ENCODE measurements at places on chromosomes 6 and 20. TPM values are rescaled to one million over a fixed set of nuclear protein-coding genes. Genes with fewer than 3 reads are reported as not detected.
A peak's percentile ranks its signal among the peaks of the same experiment; 100 is the strongest.

- H3K4me1 ChIP-seq, result no peaks in the 10 kb centered on the region
- H3K4me3 ChIP-seq, result no peak overlapping the region
- no peaks in the 10 kb centered on the region for H3K36me3 ChIP-seq
- peaks cover 3% of the 10 kb centered on the region for H3K27me3 ChIP-seq
Observed at GRCh38 chr6:14380086-14380820, 262.7 kb downstream of the CD83 start.

GRCh38 chr6:169455470-169455869, 201.8 kb upstream of the THBS2 start:
- no peaks in the 10 kb centered on the region for H3K36me3 ChIP-seq
- H3K4me1 ChIP-seq, result no peaks in the 10 kb centered on the region
- H3K27me3 ChIP-seq, result no peaks in the 10 kb centered on the region
- DNase-seq, result no peak
- no peak overlapping the region for H3K27ac ChIP-seq

- H3K36me3 ChIP-seq, result no peaks in the 10 kb centered on the region
- no peaks in the 10 kb centered on the region for H3K27me3 ChIP-seq
Observed at GRCh38 chr6:67792996-67793395, 842.1 kb upstream of the ADGRB3 start.

DNA sequence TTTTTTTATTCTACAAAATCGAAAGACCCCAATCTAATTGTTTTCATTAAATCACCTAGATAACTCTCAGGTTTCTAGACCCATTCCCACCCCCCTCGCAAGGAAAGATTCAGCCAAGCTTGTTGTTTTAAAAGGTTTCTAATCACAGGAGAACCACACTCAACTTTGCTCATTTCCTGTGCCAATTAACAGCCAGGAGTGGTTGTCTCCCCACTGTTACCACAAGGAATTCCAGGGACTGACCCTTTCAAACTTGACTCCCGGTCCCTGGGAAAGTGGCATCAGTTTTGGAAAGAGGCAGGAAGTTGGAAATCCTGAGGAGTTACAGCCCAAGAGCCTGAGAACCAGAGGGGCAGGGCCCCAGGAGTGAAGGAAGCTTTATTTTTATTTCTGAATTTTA, 561.3 kb upstream of the JAG1 start:
- no peaks in the 10 kb centered on the region for H3K4me1 ChIP-seq
- H3K27me3 ChIP-seq, result no peaks in the 10 kb centered on the region
- no peak for DNase-seq
- peak overlapping the region; percentile 61 for H3K27ac ChIP-seq
- H3K36me3 ChIP-seq, result no peaks in the 10 kb centered on the region
- H3K4me3 ChIP-seq, result no peak overlapping the region

DNA sequence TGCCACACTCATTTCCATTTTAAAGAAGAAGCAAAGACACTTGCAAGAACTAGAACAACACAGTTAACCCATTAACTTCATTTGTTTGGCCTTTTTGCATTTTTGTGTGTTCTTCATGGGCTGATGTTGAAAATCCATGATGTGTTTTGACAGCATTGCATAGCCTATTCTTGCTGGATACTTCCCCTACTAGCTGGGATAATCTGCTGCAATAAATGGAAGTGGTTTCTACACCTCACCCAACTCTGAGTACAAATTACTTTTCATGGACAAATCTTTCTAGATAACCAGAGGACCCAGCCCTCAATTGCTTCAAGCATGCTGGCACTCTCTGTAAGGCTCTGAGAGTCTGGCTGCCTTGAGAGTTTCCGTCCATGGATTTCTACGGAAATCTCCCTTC, 26.5 kb downstream of the CST9L start:
- no peaks in the 10 kb centered on the region for H3K4me1 ChIP-seq
- DNase-seq, result no peak
- no peak overlapping the region for H3K4me3 ChIP-seq
- H3K27me3 ChIP-seq, result no peaks in the 10 kb centered on the region
- H3K27ac ChIP-seq, result no peak overlapping the region

- H3K4me3 ChIP-seq, result no peak overlapping the region
- no peaks in the 10 kb centered on the region for H3K36me3 ChIP-seq
- H3K4me1 ChIP-seq, result no peaks in the 10 kb centered on the region
- DNase-seq, result no peak
- H3K27ac ChIP-seq, result no peak overlapping the region
- H3K27me3 ChIP-seq, result no peaks in the 10 kb centered on the region
Observed at GRCh38 chr20:53678315-53678989, 84.8 kb upstream of the ZNF217 start.

DNA sequence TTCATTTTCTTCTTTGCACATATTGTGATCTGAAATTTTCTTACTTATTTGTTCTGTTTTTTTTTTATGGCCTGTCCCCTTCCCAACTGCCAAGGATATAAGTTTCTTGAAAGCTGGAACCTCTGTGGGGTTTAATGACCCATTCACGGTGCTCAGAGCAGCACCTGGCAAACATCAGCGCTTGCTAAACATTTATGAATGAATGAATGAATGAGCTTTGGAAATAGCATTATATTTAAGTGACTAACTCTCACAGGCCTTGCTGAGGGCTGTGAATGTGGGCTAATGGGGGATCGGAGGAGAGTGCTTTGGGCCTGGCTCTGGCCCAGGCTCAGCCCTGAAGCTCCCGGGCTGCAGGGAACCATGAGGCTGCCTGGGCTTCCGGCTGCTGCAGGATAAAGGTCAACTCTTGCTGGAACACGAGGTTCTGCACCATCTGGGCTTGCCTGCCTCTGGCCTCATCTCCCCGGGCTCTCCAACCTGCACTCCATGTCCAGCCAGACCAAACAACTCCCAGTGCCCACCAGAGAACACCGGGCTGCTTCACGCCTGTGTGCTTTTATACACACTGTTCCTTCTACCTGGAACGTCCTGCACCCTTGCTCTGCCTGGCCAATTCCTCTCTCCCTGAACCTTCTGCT, 14.6 kb upstream of the ARMC12 start:
- no peak for DNase-seq
- no peaks in the 10 kb centered on the region for H3K27me3 ChIP-seq
- H3K36me3 ChIP-seq, result no peaks in the 10 kb centered on the region
- peak overlapping the region; percentile 31 for H3K27ac ChIP-seq

Gene VGLL2
- total RNA-seq, result not detected

Gene HMGCLL1
- total RNA-seq, result 1.5 TPM

- no peak overlapping the region for H3K4me3 ChIP-seq
- H3K36me3 ChIP-seq, result no peaks in the 10 kb centered on the region
- no peak for DNase-seq
- no peak overlapping the region for H3K27ac ChIP-seq
- H3K4me1 ChIP-seq, result peaks cover 3% of the 10 kb centered on the region
Observed at GRCh38 chr20:38982291-38982690, 20.1 kb downstream of the DHX35 start.

Gene SNAP91
- 4.3 TPM for total RNA-seq

Gene EBF4
- 19.9 TPM for total RNA-seq

DNA sequence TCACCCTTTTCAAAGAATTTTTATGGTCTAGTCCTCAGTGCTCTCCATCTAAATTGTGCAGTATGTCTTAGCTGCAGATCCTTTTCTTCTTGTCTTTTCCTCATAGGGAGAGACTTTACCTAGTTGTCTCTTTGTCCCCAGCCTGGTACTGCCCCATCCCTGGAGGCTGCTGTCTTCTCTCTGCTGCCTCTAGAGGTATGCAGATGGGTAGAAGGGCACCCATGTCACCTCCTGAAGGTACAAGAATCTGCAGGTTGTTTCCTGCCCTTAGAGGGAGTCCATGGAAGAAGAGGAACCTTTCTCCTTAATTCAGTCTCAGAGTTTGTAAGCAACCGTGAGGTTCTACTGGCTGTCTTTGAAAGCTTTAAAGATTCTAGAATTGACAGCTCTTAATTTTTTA, 39.1 kb downstream of the MCM8 start:
- no peak for DNase-seq
- H3K27me3 ChIP-seq, result no peaks in the 10 kb centered on the region
- no peak overlapping the region for H3K4me3 ChIP-seq
- H3K27ac ChIP-seq, result no peak overlapping the region
- H3K4me1 ChIP-seq, result no peaks in the 10 kb centered on the region

DNA sequence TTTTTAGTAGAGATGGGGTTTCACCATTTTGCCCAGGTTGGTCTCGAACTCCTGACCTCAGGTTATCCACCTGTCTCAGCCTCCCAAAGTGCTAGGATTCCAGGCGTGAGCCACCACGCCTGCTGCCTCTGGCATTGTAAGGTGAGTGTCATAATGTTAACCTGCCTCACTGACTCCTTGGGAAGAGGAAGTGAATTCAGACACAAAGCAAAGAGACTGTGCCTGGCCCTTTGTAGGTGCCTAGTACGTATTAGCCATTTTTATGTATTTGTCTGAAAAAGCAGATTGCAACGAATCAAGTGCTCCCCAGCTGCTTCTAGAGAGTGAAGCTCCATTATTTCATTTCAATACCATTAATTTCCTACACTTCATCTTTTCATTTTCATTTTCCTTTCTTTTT, 260.5 kb downstream of the SAMD5 start:
- no peaks in the 10 kb centered on the region for H3K36me3 ChIP-seq
- no peak for DNase-seq
- no peak overlapping the region for H3K4me3 ChIP-seq
- H3K27ac ChIP-seq, result no peak overlapping the region

Gene C6orf132
- total RNA-seq, result 1.7 TPM

DNA sequence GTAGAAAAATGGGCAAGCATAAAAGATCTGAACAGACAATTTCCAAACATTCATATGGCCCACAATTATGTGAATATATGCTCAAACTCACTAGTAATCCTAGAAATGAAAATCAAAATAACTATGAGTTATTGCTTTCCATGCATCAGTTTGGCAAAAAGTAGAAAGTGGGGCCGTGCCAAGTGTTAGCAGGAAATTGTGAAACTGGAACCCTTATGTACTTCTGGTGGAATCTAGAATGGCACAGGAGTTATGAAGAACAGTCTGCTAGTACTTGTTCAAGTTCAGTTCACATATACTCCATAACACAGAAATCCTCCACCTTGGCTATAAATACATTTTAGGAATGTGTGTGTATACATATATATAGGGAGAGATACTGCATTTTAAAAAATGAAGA, 89.8 kb downstream of the EYA2 start:
- no peak for DNase-seq
- no peak overlapping the region for H3K4me3 ChIP-seq
- H3K27ac ChIP-seq, result no peak overlapping the region
- no peaks in the 10 kb centered on the region for H3K27me3 ChIP-seq

DNA sequence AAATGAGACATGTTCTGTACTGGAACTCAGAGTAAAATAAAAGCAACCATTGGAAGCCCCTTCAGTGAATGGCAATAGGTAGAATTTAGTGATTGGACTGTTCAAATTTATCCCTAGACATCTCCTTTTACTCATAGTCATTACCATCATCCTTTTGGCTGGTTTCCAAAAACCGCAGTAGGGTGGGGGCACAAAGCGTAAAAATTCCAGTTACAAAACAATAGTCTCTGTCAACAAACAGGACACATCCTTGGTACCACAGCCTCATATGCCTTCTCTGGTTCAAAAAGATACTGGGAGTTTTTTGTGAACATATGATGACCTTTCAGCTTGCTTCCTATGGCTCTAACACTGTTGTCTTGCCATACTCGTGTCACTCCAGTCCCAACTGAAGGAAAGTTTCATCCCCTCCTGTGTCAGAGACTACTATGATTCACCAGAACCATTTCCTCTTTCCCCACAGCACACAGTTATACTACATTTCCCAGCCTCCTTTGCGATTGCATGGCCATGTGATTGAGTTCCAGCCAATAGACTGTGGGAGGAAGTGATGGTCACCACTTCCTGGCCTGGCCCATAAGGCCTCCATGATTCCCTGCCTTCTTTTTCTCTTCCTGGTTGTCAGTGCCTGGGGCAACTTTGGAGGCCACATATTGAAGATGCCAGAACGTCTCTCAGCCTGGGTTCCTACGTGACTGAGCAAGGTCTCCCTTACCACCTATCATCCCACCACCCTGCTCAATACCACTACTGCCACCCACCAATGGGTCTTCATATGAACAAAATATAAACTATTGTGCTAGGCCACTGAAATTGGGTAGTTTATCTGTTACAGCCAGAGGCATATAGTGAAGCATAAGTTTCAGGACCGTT, 162.4 kb downstream of the ID4 start:
- H3K27me3 ChIP-seq, result no peaks in the 10 kb centered on the region
- H3K4me1 ChIP-seq, result no peaks in the 10 kb centered on the region
- H3K27ac ChIP-seq, result no peak overlapping the region
- no peaks in the 10 kb centered on the region for H3K36me3 ChIP-seq

GRCh38 chr20:12077875-12078274, 160.2 kb downstream of the BTBD3 start:
- H3K4me3 ChIP-seq, result no peak overlapping the region
- no peak overlapping the region for H3K27ac ChIP-seq
- no peaks in the 10 kb centered on the region for H3K27me3 ChIP-seq

Gene VWA7
- 0.58 TPM for total RNA-seq

GRCh38 chr6:166928644-166929541, 27.5 kb downstream of the RNASET2 start:
- H3K27me3 ChIP-seq, result no peaks in the 10 kb centered on the region
- no peaks in the 10 kb centered on the region for H3K4me1 ChIP-seq
- H3K36me3 ChIP-seq, result no peaks in the 10 kb centered on the region

DNA sequence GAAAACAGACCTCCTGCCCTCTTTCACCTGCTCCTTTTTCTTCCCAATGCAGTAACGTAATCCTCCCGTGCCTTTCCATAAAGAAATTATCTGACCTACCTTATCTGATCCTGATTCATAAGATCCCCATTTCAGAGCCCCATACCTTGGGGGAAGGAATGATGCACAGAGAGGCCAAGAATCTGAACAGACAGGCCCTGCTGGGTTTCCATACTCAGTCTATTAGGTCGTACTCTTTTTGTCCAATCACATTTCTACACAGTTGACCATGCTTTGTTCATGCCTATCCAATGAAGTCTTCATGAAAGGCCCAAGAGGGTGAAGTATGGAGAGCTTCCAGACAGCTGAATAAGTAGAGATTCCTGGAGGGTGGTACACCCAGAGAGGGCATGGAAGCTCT, 25.3 kb downstream of the SRPK1 start:
- DNase-seq, result no peak
- no peaks in the 10 kb centered on the region for H3K36me3 ChIP-seq
- H3K4me1 ChIP-seq, result peaks cover 3% of the 10 kb centered on the region
- no peaks in the 10 kb centered on the region for H3K27me3 ChIP-seq
- no peak overlapping the region for H3K4me3 ChIP-seq

DNA sequence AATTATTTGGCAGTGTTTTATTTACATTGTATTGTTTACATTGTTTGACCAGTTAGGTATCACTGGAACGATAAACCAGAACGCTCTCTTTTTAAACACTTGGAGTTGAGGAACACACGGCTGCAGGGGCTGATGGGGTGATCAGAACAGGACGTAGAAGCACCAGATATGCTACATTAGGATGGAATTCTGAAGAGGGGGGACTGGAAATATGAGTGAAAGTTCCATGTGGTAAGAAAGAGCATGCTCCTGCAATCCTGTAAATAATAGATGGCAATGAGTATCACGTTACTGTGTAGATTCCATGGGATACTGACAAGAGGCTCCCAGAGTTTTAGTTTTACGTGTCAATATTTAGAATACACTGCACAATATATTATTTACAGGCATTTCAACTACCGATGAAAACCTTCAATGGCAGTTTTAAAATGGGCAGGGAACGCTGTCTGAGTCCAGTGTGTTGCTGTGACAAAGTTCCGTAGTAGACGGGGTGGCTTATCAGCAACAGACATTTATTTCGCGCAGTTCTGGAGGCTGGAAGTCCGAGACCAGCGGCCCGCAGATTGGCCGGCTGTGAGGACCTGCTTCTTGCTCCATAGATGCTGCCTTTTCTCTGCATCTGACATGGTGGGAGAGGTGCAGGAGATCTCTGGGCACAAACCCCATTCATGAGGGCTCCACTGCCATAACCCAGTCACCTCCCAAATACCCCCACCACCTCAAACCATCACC, 43.1 kb downstream of the SYNJ2 start:
- H3K27me3 ChIP-seq, result no peaks in the 10 kb centered on the region
- H3K27ac ChIP-seq, result no peak overlapping the region
- DNase-seq, result peak; percentile 55
- H3K4me3 ChIP-seq, result no peak overlapping the region

Data from aorta (tissue), 5 donors.